Left cardiac atrium (tissue), 4 donors: ENCODE measurements at places on chromosomes 2 and 18. TPM values are rescaled to one million over a fixed set of nuclear protein-coding genes. Genes with fewer than 3 reads are reported as not detected.

DNA sequence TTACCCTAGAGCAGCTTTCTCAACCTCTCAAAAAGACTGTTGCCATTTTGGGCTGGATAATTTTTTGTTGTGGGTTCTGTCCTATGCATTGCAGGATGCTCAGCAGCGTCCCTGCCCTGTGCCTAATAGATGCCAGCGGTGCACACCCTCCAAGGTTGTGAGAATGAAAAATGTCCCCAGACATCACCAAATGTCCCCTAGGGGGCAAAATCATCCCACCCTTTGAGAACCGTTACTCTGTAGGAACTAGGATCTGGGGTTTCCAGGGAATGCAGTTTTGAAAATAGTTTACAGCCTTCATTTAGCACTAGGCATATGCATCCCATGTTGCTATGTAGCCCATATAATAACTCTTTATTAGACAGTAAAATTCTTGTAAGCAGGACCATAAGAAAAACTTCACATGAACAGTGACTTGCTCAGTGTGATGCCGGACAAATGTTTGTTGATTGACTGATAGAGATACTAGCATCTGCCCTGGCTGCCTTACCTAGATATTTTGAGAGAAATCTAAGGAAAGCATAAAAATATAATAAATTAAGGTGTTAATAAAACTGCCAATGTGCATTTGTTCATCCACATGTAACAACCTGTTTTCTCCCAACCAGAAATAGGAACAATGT is 79.2 kb upstream of the EPC2 start:
- no peak for DNase-seq

The IER3IP1 gene
- 13.7 TPM for total RNA-seq

- no peak for DNase-seq
These were observed 17.7 kb downstream of the ADD2 start for GRCh38 chr2:70750320-70750719.

DNA sequence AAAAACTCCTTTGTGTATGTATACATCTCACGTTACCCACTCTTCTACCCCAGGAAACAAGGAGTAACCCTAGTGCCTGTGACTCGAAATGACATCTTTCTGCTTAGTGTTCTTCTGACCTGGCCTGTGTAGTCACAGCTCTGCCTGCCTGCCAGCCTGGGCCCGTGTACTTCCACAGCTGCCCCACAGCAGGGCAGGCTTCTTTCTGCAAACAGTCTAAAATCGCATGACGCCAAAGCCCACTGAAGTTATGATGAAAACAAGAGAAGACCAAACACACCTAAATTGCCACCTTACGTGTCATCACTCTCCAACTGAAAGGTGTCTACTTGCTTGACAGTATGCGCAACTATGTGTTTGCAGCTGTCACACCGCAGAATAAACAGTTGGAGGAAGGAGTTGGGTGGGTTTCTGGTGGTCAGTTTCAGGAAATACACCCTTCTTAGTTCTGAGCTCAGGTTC is 1.5 kb downstream of the GAREM1 start:
- DNase-seq: peak; percentile 25

- no peak for DNase-seq
These were observed 6.7 kb downstream of the GYPC start for GRCh38 chr2:126662621-126663020.

DNA sequence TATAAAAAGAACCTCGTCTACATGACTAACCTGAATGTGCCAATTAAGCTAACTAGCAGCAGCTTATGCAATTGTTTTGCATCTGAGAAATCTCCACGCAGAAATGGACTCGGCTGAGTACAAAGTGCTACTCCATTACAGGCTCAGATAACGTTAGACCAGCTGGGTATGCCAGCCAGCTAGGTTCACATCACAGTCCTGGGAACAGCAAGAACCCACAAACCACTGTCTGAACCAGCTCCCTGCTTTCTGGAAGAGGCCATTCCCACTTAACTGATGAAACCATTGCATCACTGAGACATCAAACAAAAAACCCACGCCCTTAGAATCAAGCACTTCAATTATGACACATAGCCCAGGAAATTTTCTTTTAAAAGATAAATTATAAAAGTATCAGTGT is 202.7 kb downstream of the CYRIA start:
- no peak for DNase-seq

DNA sequence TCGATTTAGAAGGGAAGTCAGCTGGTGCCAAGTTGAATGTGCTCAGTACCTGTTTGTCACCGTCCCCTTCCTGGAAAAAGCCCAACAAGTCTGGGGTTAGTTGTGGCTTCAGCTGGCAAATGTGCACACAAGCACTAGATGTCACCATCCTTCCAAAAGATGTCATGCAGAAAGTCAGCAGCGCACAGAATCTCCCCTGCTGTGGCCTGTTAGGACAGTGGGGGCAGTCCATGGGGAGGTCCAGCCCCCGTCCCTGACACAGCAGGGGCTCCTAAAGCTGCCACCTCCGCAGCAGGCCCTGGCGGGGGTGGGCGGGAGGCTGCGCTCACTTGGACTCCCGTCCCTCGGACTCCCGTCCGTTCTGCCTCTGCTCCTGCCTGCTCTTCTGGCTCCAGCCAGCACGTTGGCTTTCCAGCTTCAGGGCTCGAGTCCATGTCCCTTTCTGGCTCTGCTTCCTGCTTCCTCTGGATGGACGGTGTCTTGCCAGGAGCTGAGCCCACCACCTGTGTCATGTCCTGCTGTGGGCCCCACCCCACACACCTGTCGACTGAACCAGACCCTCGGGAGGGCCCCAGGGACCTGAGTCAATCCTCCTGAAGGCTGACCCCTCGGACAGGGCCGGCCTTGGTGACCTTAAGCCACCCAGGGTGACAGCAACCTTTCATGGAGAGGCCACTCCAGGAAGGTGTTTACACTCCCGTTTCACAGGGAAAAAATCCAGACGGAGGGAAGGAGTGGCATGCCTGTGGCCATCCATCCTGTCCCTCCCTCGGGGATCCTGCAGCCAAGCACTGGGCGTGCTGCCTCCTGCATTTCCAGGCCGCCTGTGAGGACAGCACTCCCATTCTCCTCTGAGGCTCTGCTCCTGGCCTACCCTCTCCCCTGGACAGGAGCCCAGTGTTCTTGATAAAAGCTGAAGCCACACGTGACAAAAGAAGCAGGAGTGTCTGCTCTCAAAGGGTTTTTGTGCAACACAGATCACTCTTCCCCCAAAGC is 8.5 kb downstream of the RAB17 start:
- DNase-seq: peak; percentile 79

DNA sequence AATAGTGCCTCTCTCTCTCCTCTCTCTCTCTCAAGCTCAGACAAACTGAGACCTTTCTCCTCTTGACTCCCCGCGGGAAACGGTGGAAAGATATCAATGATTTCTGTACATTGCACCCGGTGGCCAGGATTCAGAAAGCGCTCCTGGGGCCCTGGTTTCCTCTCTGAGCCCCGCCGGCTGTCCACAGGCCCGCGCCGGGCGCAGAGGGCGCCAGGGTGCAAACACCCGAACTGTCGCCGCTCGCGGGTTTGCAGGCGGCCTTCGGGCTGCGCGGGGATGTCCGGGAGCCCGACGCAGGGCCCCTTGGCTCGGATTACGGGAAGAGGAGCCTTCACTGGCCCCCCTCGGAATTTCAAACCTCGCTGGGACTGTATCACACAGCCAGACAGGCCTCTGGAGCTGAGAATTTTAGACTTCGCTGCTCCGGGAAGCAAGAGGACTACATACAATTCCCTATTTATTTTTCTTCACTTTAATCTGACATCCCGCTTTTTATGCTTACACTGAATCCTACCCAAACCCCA is 5.2 kb upstream of the EN1 start:
- no peak for DNase-seq

The RFX8 gene
- total RNA-seq: not detected

GRCh38 chr2:226575928-226576327 is 223.7 kb downstream of the IRS1 start:
- no peak for DNase-seq

- no peak for DNase-seq
These were observed 253.9 kb downstream of the OSR1 start for GRCh38 chr2:19104503-19104902.

- no peak for DNase-seq
These were observed 72.8 kb downstream of the DDX1 start for GRCh38 chr2:15664273-15665066.

DNA sequence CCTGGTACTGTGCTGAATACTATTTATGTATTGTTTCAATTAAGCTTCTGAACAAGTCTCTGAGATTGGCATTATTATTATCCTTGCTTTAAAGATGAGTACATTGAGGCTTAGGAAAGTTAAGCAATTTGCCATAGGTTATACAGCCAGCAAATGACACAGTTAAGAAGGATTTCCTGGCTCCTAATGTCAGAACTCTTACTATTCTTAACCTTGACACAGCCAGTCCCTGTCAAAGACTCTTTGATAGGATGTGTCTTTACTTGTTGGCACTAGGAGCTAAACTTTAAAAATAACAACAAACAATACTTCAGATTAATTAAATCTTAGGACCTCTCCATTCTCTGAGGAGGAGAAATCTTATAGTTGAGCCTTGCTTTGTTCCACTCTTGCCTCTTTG is 70.6 kb downstream of the UBR3 start:
- no peak for DNase-seq

- DNase-seq: no peak
These were observed 55.1 kb downstream of the RBBP8 start for GRCh38 chr18:22988208-22988607.

GRCh38 chr2:120278901-120279300 is 26.2 kb downstream of the RALB start:
- DNase-seq: no peak
